ENCODE measurements at places on chromosomes 11 and 22. TPM values are rescaled to one million over a fixed set of nuclear protein-coding genes. Genes with fewer than 3 reads are reported as not detected.

The CNTN5 gene
- not detected for total RNA-seq

The KRTAP5-11 gene
- not detected for total RNA-seq

The KDM4E gene
- total RNA-seq = not detected

The SLC22A9 gene
- not detected for total RNA-seq

The C11orf91 gene
- 0.45 TPM for total RNA-seq

The CCDC87 gene
- total RNA-seq = 0.25 TPM

The CARD18 gene
- not detected for total RNA-seq

The PRR33 gene
- not detected for total RNA-seq

DNA sequence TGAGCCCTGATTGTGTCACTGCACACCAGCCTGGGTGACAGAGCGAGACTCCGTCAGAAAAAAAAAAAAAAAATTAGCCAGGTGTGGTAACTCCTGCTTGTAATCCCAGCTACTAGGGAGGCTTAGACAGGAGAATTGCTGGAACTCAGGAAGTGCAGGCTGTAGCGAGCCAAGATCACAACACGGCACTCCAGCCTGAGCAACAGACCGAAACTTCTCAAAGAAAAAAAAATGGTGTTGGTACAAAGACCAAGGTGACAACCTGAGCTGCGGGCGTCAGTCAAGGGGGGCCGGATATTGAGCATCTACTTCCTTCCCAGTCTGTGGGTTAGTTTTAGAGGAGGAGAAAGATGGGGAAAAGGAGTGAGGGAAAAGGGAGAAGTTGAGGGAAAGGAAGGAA is 48.5 kb upstream of the HSPA8 start:
- DNase-seq = no peak

DNA sequence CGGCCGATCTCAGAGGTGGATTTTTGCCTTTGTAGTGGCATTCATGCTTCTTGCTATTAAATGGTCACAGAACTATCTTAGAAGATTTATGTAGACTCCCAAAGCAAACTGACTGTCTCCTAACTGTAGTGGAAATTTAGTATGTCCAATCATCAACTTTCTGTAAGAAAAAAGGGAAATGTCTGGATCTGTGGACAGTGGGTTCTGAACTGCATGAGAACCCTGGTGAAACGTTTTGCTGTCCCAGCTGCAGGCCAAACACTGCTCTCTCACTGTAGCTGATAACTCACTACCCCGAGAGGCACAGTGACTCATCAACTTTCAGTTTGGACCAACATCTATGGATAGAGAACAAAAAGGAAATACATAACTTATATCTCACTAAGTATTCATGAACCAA is 387.1 kb downstream of the SOX6 start:
- peak; percentile 8 for DNase-seq

- no peak for DNase-seq
Measured at GRCh38 chr11:17633987-17634775, 85.2 kb upstream of the MYOD1 start.

GRCh38 chr11:111911563-111912401 is at the start of gene CRYAB:
Gene CRYAB (minus strand): TSS chr11:111911770. CDS start chr11:111911724, 46 bp downstream.
- no peak for DNase-seq

DNA sequence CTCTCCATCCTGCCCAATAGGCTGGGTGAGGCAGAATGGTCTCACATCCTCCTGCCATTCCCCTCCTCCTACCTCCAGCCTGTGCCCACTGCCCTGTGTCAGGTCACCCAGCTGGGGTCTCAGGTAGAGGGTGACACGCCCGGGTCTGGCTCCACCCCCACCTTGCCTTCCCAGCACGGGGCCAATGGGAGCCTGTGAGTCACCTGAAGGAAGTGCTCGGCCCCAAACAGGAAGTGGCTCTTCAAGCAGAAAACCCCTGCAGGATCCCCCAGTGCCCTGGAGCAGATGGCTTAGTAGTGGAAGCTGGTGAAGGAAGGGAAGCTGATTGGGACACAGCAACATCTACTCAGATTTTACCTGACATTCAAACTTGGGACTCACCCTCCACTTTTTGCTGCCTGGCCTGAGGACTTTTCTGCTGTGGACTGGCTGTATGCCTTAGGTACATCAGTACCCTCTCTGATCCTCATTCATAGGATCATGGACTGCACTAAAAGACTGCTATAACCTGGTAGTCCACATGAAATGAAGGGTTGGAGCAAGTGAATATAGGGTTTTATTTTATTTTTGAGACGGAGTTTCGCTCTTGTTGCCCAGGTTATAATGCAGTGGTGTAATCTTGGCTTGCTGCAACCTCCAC is 33.4 kb downstream of the GDPD5 start:
- DNase-seq = peak; percentile 80

DNA sequence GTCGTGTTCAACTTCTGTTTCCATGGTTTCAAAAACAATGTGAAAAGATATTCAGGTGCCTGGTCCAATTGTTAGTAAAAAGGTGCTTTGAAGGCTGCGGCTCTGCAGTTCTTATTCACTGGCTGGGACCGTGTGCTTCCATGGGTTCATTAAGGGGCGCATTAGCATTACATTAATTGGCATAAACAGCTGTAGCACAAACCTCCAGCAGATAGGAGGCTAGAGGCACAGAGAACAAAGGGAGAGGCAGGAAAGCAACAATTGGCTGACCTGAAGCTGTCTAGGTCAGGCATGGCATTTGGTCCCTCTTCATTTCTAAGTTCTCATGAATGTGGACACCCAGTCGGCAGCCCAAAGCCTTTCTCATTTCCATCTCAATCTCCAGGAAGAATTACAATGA is 16.6 kb downstream of the PAK1 start:
- no peak for DNase-seq

GRCh38 chr11:102347462-102348370 is 702 bp downstream of the BIRC2 start:
- no peak for DNase-seq

DNA sequence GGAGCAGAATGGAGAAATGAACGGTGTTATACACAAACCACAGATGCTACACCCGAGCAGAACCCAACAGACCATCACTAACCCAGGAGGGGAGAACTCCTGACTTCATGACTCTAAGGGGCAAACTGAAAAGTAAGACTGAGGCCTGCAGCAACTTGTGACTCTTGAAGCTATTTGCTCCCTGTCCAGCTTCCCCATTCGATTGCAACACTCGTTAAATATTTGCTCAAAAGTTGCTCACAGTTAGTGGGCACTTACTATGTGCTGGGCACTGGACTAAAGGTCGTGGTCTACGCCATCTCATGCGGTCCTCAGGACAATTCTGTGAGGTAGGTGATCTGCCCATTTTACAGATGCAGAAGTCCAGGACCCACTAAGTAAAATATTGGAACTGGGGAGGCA is 9.5 kb upstream of the ADA2 start:
- no peak for DNase-seq

DNA sequence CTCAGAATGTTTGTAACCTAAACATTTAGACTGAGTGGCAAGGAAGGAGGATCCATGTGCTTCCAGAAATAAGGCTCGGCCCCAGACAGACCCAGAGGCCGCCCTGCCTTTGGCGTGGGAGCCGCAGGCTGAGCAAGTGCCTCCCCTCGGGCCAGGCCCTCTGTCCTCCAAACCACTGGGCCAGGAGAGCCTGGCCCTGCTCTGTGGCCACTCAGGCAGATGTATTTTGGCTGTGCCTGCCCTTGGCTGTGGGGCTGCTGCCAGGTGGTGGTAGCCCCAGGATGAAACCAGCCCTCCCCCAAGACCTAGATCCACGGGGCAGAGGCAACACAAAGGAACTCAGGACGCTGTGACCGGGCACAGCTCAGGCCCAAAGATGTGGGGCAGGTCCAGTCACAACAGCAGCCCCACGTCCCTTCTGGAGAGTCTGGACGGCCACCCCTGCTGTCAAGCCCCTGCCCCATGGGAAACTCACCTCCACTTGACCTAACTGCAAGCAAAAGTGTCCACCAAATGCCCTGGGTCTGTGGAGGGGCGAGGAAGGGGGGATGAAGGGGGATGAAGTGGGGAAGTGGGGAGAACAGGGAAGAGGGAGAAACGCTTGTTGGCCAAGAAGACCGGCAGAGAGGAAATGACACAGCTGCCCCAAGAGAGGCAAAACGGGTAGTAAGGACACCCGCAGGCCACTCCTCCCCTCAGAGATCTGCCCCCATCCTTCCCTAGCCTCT is 24.0 kb downstream of the PISD start:
- DNase-seq = no peak

DNA sequence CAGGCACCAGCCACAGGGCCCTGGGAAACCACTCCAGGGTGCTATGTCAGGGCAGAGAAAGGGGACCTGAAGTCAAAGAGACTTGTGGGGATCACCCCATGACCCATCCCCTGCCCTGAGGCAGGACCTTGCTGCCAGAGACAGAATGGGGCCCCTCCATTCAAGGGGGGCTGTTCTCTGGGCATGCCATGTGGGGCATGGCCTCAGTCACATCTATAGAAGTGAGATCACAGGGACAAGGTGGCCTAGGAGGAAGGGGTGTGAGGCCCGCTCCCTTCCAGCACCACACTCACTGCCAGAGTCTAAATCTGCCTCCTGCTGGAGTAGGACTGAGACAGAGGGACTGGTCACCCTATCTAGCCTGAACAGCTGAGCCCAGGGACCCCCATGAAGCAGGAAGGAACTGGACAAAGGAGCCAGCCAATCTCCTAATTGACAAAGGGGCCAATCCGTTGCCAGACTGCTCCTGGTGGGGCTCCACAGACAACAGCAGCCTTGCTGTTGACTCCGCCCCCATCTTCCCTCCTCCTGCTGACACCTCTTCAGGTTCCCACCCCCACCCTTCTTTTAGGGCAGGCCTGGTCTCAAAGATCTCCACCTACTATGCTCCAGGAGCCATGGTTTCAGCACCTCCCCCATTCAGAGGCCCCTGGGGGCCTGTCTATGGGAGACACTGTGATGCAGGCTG is 26.0 kb downstream of the NEAT1 start:
- no peak for DNase-seq

DNA sequence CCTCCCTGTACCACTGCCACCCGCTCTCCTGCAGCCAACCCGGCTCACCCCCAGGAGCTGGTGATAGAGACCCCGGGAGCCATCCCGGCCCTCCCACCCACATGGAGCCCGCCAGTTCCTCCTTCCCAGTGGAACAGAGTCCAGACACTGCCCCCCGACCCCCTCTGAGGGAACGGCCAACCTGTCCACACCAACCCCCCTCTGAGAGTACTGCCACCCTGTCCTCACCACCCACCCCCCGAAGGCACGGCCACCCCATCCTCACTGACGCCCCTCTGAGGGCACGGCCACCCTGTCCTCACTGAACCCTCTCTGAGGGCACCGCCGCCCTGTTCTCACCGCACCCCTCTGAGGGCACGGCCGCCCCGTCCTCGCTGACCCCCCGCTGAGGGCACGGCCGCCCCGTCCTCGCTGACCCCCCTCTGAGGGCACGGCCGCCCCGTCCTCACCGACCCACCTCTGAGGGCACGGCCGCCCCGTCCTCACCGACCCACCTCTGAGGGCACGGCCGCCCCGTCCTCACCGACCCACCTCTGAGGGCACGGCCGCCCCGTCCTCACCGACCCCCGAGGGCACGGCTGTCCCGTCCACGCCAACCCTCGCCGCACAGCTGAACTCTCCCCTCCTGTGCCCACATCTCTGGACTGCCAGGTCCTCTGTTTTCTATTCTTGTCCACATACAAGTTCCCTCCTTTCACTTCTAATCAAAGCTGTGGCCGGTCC is 18.0 kb downstream of the TOLLIP start:
- DNase-seq = no peak

DNA sequence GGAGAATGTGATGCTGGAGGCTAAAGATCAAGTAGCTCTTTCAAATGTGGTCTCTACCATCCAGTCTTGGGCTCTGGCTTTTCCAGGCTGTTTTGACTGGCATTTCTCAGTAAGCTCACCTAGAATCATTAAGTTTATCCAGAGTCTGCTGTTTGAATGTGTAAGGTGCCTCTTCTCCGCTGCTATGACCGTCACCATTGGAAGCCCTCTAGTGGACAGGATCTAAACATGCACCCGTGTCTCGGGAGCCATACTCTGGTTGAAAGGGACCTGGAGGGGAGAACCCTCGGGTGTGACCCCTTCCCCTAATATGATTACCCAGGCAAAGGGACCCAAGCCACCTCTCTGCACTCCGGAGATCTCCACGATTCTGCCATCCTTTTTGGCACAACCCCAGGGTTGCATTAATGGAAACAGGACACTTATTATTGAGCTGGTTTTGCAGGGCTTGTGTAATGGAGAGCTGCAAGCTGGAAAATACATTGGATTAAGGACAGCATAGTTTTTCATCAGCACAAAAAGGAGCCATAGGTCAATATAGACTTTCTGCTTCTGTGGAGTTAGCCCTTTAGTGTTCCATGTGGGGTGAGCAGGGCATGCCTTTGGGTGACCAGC is 191.0 kb upstream of the LARGE1 start:
- peak; percentile 14 for DNase-seq
